RWPE1 (cell line): ENCODE measurements at places on chromosomes 6 and 20.
A peak's percentile ranks its signal among the peaks of the same experiment; 100 is the strongest.

DNA sequence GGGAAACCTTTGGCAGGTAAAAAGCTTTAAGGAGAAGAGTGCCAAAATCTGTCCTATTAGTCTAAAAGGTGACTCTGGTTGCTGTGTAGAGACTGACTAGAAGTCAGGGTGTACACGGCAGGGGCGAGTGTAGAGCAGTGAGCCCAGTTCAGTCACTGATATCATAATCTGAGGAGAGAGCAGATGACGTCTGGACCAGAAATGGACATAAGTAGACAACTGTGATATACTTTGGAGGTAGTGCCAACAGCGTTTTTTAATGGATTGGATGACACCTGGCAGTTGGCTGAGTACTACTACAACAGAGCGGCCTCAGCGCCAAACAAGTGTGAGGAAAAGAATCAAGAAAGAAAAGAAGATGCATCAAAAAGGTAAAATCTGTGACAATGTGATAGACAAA is 76.0 kb downstream of the MAP7 start:
- no peak for DNase-seq

DNA sequence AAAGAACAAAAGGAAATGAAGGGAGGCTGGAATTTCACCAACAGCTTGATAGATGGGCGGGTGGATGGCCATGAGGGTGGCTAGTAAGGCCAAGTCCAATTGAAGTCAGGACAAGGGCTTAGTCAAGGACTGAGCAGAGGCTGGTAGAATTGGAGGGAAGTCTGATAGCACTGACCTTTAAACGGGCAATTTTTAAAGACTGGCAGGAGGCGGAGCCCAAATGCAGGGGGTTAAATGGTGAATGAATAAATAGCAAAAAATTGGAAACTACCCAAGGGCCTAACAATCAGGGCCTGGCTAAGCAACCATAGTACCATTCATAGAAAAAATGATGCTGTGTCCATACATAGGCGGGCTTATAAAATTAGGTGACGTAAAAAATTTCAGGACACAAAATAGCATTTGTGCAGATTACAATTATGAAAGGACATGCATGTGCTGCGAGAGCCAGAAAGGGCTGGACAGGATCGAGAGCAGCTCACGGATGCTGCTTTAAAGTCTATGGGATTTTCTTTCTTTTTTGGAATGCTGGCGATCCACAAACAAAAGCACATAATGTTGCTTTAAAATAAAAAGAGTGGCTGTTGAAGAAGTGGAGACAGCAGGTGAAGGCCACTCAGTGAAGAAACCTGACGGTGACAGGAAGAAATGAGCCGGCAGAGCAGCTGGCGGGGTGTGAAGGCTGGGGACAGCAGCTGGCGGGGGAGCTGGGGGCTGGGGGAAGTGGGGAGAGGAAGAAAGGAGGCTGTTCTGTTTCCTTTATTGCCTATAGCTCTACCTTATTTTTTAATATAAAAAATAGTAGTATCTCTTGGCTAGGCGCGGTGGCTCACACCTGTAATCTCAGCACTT is 42.8 kb upstream of the TAF8 start:
- DNase-seq = no peak

DNA sequence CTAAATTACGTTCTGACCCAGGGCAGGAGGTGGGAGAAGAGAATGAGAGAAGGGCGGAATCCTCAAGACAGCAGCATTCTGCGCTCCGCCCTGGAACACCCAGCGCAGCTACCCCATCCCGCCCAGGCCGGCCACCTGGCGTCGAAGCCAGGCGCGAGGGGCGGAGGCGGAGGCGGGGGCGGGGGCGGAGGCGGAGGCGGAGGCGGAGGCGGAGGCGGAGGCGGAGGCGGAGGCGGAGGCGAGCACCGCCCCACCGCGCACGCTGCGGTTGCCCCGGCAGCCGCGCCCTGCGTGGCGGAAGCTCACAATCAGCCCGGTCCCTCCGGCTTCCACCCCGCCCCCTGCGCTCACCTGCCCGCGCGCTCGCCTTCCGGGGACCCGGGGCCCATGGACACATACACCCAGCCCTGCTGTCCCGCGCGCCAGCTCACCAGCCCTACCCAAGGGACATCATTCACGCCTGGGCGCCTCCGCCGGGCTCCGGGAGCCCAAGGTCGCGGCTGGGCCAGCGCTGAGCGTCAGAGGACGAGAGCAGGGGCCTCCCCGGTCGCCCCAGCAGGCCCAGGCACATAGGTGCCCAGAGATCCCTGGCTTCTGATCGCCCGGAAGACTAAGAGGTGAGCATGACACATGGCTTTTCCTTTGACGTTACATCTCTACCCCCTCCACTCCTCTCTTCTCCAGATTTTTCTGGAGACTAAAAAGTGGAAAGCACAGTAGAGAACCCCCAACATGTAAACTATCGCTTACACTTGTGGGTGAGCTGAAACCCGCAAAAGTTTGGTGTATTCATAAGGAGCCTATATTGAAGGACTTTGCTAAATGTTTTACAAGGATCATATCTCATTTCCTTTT is at the start of gene ANKEF1:
ANKEF1 (plus strand) TSS at position 271 of the 855 bp plus-strand sequence. CDS start 3,315 bp downstream, outside the sequence.
- peak; percentile 84 for DNase-seq

- DNase-seq = no peak
Observed at GRCh38 chr6:151553416-151554165, 59.8 kb downstream of the CCDC170 start.

GRCh38 chr6:45116714-45117410 is 211.3 kb upstream of the RUNX2 start:
- no peak for DNase-seq

DNA sequence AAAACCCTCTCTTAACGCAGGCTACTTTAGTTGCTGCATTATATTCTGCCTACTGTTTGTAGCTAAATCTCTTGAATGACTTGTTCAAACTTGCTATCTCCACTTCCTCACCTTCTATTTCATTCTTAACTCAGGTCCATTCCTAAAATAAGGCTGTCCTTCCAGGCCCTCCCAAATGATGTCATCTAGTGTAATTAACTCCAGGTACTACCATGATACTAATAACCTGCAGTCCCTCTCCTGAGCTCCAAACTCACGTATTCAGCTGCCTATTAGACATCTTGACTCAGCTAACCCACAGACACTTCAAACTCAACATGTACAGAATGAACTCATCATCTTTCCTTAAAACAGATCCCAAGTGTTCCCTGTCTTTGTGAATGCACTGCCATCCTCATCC is 10.5 kb upstream of the TOP1 start:
- DNase-seq = peak; percentile 78

DNA sequence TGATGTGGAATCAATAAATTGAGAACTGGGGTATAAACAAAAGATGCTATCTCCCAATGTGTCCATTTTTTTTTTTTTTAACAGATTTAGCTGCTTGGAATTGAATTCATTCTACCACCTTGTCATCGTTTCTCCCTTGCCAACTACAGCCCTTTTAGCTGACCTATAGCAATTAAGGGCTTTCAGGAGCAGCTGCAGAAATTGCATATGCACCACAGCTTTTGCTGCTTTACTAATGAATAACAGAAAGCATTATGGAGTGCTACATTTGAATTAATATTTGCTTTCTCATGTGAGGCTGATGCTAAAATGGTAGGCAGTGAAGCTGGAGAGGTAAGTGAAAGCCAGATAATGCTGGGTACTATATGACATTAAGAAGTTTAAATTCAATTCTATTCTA is 5.7 kb downstream of the SESN1 start:
- no peak for DNase-seq

- DNase-seq = peak; percentile 50
Observed at GRCh38 chr6:118776607-118777549, 117.1 kb upstream of the ASF1A start.

DNA sequence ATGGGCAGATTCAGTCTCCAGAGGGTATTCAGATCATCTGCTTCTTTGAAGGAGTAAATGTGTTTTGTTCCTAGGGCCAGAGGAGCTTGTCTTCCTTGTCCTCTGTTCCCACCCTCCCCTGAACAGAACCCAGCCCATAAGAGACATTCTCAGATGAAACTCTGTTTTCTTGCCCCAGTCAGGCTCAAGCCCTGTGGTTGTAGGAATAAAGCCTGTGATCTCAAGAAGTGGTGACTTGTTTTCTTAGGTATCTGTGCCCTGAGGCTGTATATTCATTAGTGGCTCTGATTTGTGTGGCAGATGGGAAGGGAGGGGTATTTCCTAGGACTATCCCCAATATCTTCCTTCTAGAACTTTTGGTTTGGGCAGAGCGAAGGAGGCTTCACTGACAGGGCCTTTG is 27.9 kb downstream of the GSS start:
- DNase-seq = peak; percentile 71

DNA sequence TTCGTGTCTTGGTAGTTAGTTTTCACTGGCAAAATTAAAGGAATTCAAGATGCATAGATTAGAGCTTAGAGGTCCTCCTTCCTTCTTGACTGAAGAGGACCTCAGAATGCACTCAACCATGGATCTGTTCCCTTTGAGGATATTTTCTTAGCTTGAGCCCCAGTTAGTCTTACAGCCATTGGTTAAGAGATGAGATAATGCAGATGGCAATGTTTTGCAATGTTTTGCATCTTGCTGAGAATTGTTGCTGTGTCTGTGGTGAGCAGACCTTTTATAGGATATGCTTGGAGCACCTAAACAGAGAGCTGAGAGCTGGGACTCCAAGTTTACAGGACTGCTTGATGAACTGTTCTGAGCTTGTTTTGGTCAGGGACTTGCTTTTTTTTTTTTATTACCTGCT is 107.5 kb downstream of the TMEM170B start:
- no peak for DNase-seq

DNA sequence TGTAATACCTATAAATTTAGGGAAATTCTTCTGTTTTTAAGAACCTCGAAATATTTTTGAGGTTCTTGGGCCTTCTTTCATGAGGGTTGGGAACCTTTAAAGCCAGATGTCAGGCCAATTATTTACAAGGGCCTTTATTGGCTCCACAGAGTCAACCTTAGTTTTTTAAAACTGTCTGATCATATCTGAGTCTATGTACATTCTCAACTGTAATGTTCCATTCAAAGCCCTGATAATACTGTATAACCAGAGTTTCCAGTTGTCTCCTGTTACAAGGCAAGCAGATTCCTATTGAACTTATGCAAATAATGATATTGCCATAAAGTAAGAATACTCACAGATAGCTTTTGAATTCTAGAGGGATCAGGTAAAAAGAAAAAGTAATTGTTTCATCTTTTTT is 545.5 kb downstream of the EPM2A start:
- DNase-seq = no peak
